RPMI8226 (cell line): ENCODE measurements at places on chromosomes 5 and 9.

DNA sequence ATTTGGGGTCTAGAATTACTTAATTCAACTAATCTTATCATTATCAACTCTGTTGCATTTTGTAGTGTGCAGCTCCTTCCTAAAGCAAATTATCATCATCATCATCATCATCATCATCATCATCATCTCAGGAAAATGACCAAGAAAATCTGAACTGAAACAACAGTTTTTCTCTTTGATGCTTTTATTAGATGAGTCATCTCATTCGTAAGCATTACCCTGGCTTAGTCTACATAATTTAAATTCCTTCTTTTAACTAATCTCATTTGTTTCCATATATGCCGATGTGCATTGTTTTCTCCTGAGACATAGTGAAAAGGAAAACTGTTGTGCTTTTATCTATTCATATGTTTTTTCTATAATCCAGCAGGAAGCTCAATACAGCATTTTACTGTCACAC lies 173.0 kb upstream of the PDE4D start:
- DNase-seq = no peak

GRCh38 chr9:38008168-38009034 lies 60.6 kb downstream of the SHB start:
- DNase-seq = no peak

DNA sequence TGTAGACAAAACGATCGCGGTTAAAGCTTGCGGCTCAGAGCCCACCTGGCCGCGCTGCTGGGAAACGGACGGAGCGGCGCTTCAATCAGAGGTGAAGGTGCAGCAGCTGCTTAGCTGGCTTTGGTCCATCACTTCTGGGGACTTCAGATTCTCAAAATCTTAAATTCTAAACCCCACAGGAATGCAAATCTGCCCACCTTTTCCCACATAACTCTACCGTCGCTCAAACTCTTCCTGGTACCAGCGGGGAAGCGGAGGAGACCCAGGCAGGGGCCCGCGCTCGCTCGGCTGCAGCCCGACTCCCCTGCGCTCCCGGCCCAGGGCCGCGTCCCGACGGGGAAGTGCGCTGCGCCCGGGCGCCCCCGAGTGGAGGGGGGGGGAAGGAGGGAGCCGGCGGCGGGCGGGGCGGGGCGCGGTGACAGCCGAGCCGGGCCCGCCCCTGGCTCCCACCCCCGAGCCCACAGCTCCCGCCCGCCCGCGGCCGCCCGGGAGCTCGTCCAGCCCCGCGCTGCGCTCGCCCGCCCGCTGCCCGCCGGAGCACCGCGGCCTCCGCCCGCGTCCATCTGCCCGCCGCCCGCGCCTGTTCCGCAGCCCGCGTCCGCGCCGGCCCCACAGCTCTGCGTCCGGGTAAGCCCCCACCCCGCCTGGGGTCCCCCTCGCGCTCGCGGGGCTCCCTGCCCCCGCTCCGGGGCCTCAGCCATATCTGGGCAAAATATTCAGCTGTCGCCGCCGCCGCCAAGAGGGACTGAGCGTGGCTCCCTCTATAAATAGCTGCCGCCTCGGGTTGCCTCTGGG lies at the start of gene TMOD1:
TMOD1 (plus strand) TSS at position 490 of the 795 bp plus-strand sequence. CDS start 22,523 bp downstream, outside the sequence.
- DNase-seq = peak; percentile 78

DNA sequence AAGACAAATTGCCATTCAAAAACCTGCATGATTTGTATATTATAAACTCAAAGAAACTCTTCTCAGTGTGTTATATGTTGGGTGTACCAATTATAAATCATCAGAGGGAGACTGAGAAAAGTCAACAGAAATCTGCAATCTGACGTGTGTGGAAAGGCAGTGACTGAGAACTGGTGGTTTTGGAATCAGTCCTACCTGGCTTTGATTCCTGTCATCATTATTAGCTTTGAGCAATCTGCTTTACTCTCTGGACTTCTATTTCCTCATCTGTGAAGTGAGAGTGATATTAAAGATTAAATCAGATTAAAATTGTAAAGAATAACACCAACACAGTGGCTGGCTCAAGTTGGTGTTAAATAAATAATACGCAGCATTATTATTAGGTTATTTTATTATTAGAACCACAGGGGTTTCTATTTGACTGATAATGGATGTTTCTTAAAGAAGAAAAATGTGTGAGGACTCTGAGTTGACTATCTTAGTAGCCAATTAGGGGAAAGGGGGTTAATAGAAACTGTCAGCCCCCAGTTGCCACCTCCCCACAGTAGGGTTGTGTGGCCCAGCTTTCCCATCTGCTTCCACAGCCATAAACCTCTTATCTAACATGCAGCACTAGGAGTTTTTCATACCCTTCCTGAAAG lies 59.6 kb downstream of the SNCAIP start:
- DNase-seq = no peak

- DNase-seq = no peak
Measured at GRCh38 chr9:112552229-112553056, 65.8 kb downstream of the KIAA1958 start.

- DNase-seq = peak; percentile 54
Measured at GRCh38 chr9:133457233-133457632, 2.5 kb upstream of the CACFD1 start.

DNA sequence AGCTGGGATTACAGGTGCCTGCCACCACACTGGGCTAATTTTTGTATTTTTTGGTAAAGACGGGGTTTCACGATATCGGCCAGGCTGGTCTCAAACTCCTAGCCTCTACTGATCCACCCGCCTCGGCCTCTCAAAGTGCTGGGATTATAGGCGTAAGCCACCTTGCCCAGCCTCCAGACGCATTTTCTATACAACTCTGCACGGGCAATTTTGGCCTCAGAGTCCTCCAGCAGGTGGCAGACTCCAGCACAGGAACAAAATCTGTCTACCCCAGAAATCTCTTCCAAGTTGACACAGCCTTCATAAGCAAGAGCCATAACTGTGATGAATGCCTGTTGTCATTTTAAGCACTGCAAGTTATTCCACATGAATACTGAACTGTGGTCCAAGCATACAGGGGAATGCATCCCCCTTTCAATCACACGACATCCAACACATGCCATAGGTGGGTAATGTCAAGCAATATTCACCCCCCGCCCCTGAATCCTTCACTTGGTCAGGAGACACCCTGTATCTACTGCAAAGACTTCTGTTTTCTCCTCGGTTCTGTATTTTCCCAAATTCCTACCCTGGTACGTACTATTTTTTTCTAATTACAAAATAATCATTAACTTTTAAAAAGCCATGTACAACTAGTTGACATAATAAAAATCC lies 50.8 kb downstream of the ALDH7A1 start:
- peak; percentile 55 for DNase-seq
